ENCODE measurements at places on chromosomes 1 and 21. TPM values are rescaled to one million over a fixed set of nuclear protein-coding genes. Genes with fewer than 3 reads are reported as not detected.
A peak's percentile ranks its signal among the peaks of the same experiment; 100 is the strongest.

DNA sequence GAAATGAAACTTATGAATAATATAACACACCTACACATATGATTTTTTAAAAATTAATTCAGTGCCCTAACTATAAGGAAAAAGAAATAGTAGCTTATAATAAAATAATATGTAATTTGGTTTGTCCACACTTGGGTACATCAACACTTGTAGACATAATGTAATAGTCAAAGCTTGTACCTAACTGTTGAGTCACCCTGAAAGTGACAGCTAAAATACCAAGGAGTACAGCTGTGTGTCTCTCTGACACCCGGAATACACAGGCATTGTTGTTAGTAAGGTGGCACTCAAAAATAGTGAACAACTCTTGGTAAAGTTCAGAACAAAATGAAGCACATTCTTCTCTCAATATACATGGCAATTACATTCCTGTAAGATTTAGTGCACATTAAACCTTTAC is 243.4 kb downstream of the TRABD2B start:
- no peak for DNase-seq

- DNase-seq = no peak
Measured at GRCh38 chr1:13943055-13943454, 243.1 kb downstream of the PRDM2 start.

DNA sequence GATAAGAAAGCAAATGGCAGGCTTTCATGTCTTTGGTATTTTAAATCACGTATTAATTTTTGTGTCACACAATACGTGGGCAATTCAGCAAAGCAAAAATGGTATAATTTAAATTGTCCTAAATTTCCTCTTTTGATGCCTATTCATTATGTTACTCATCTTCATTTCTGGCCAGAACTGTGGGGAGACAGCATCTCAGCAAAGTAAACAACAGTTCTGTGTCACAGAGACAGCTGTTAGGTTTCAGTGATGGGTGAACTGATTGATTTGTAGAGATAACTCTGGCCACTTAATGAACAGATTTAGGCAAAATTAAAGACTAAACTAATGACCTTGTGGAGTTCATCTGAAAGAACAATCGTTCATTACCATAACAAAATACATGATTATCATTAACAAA is 49.2 kb downstream of the FH start:
- DNase-seq = no peak

GRCh38 chr1:107659961-107660360 is 305.0 kb downstream of the VAV3 start:
- peak; percentile 60 for DNase-seq

DNA sequence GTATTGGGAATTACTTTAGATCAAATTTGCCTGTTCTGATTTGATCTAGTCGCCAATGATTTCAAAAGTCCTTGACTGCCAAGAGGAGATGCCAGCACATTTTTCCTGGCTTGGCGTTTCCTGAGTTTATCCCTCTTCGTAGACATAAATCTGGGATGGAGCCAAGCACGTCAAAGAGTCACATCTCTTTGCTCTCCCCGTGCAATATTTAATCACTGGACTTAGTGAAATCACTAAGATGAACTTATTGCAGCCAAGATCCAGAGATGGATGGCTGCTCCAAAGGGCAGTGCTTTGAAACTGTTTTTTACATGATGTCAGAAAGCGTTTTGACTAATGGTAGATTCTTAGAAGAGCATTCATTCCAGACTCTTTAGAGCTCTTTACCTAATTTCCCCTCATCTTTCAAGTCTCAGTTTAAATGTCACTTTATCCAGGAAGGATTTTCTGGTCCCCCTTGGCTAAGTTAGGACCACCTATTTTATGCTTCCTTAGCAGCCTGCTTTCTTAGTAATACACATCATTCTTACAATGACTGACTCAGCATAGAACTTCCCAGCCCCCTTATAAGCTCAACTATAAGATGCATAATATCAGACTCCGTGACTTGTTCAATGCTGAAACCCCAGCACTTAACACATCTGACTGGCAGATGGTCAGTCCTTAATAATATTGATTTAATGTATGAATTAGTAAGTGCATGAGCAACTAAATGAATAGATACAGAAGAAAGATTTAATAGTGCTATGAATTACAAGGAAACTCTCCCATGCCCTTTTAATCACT is 94.4 kb upstream of the GREM2 start:
- DNase-seq = no peak

- DNase-seq = no peak
Measured at GRCh38 chr1:208241512-208241911, 2.7 kb downstream of the PLXNA2 start.

- peak; percentile 40 for DNase-seq
Measured at GRCh38 chr1:235648954-235649367, 623 bp downstream of the GNG4 start.

- DNase-seq = no peak
Measured at GRCh38 chr1:160740133-160740688, 1.2 kb downstream of the SLAMF7 start.

- peak; percentile 56 for DNase-seq
Measured at GRCh38 chr1:232873412-232873811, 68.2 kb downstream of the MAP10 start.

GRCh38 chr1:75707191-75707590 is 17.3 kb upstream of the ACADM start:
- no peak for DNase-seq

DNA sequence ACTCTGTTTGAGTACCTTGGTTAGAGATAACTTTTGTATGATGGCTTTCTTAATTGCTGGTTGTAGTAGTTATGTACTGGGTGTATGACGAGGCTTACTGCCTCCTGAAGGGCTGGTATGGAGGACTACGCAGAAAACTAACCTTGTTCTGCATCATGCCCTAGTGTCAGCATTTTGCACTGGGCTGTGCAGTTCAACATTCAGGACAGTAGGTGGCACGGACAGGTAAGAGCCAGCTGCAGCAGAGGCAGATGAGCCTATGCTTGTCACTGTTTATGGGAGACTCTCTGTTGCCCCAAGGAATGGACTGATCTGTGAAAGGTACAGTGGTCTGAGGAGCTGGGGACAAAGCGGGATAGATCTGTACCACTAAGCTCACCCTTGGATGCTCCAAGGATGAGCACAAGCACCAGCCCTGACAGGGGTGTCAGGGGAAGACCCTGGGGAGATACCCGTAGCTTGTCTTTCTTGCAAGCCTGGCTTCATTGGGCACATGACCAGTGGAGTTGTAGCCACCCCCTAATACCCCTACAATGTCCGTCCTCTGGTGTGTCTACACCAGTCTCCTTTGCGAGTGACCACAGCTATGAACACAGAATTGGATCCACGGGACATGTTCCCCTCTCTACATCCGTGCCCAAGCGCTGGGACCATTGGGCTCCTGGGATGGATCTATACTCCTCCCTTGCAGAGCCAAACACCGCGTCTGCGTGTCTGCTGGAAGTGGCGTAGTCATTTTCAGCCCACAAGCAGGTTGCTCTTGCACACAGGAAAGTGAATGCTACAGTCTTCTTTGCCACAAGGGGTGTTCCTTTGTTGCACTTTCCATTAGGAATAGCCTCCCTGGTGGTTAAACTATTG is 51.1 kb upstream of the CFHR3 start:
- peak; percentile 50 for DNase-seq

DNA sequence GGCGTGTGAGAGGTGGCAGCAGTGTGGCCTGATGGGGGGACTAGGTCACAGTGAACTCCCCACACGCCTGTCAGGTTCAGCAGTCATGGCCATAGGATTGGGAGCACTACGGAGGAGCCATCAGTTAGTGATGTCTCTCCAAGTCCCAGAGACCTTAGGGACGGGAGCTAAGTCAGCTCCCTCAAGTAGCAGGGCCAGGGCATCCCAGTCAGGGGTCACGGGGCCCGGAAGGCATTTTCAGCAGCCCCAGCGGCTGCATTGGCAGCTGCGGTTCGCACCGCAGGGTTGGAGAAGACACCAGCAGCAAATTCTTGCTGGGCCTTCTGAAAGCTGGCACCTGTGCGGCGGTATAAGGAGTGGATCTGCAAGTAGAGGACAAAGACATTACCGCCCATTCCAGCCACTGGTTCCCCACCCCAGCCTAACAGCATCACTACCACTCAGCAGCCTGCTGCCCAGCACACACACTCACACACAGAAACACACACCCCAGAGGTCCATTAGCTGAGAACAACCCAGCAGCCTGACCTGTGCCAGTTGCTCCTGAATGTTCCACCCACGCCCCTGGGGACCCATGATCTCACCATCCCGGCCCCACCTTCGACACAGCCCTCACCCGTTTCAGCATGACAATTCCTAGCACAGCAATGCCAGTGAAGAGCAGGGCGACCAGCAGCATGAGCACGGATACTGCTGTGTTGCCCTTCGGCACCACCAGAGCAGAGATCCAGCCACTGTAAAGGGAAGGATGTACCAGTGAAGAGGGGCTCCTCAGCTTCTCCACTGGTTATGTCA is 972 bp upstream of the ENTREP3 start:
- no peak for DNase-seq

The CFHR5 gene
- total RNA-seq = not detected

The SLAMF9 gene
- 16.6 TPM for total RNA-seq

The JUN gene
- 66.2 TPM for total RNA-seq

The PHACTR4 gene
- 6.7 TPM for total RNA-seq
